ENCODE measurements at places on chromosomes 2 and 18. TPM values are rescaled to one million over a fixed set of nuclear protein-coding genes. Genes with fewer than 3 reads are reported as not detected.

Gene DPYSL5
- not detected for total RNA-seq

Gene FAM124B
- total RNA-seq: not detected

Gene MAP3K19
- not detected for total RNA-seq

Gene LYG2
- total RNA-seq: not detected

Gene ALPP
- not detected for total RNA-seq

Gene IL37
- total RNA-seq: not detected

Gene OXER1
- total RNA-seq: 0.11 TPM

Gene DSG1
- not detected for total RNA-seq

Gene EVX2
- total RNA-seq: not detected

Gene LHCGR
- total RNA-seq: not detected

Gene DIS3L2
- total RNA-seq: 28.6 TPM

Gene CHN1
- 18.4 TPM for total RNA-seq

Gene CPO
- total RNA-seq: 0.20 TPM

Gene KLHL30
- not detected for total RNA-seq

Gene HOXD8
- total RNA-seq: not detected

Gene REG3G
- total RNA-seq: not detected

Gene CHRNG
- total RNA-seq: not detected

Gene CRIM1
- 10.7 TPM for total RNA-seq

Gene SPATA3
- not detected for total RNA-seq

Gene OSBPL1A
- 1.3 TPM for total RNA-seq

Gene COLEC12
- total RNA-seq: not detected

Gene SLC25A12
- total RNA-seq: 22.9 TPM
